Stimulated activated CD4-positive, alpha-beta T cell treated with anti-CD3 and anti-CD28 coated beads, Interleukin-15, amount 100 ng/mL, for 48 hours (primary cell): ENCODE measurements at places on chromosomes 16 and 17.
A peak's percentile ranks its signal among the peaks of the same experiment; 100 is the strongest.

DNA sequence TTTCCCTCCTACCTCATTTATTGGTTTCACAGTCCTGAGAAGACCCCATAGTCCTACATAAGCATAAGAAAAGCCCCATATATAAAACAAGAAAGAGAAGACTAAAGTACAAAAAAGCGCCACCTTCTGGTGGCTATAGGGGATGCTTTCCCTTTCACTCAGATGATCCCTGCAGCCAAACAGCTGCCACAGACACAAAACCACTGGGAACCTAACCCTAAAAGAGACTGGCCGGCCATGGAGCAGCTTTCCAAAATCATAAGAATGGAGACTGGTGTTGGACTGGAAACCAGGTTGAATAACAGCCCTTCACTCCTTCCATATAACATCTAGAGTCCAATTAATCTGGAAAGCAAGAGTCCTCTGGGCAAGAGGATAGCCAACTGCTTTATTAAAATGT, 11.4 kb downstream of the DYNC1LI2 start:
- DNase-seq, result peak; percentile 11

DNA sequence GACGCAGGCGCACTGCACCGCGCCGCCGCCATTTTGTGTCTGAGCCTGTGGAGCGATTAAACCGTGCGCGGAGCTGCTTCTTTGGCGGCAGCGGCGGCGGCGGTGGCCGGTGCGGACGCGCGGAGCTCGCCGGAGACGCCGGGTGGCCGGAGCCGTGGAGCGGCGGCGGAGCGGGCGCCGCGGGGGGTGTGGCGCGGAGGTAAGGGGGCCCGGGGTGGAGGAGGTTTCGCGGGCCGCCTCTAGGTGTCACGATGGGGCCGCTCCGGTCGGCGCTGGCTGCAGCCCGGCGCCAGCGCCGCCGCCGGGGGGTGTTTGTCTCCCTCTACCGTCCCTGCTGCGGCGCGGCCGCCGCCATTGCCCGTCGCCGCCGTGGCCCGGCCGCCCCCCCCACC, at the start of gene CTCF:
CTCF (plus strand) TSS at position 1 of the 392 bp plus-strand sequence. CDS start 48,307 bp downstream, outside the sequence.
- DNase-seq, result peak; percentile 68

- DNase-seq, result no peak
Observed at GRCh38 chr16:8845699-8846298, 23.0 kb downstream of the CARHSP1 start.

- no peak for DNase-seq
Observed at GRCh38 chr16:68750193-68750695, 13.2 kb downstream of the CDH1 start.

DNA sequence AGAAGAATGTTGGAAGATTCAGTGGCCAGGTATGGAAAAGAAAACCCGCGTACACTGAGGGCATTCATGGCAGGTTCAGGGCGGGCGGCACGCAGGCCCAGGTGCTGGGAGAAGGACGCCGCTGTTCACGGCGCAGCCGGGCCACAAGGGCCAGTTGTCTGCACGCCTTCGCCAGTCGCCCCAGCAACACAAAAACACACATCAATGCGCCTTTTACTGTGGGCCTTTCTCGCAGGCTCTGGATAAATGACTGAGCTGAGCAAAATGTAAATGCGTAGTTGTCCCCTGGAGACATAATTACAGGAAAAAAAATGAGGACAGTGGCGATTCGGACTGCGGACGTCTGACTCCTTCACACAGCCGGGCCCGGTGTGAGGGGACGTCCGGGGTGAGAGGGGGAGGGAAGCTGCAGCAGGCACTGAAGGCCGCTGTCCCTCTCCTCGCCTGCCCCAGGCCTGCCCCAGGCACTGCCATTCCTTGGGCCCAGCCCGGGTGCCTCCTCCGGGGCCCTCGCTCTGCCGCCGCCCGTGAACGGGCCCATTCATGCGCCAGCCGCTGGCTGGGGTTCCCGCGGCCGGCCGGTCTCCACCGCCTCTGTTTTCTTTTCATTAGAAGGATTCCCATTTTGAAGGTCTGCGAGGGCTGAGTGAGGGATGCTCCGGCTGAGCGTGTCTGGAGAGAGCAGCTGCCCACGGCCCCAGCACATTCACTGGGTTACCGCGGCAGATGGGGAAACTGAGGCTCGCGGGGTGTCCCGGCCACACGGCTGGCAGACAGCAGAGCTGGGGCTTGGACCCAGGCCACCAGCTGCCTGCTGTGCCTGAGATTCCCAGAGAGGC, 6.5 kb upstream of the ZNF469 start:
- DNase-seq, result no peak

DNA sequence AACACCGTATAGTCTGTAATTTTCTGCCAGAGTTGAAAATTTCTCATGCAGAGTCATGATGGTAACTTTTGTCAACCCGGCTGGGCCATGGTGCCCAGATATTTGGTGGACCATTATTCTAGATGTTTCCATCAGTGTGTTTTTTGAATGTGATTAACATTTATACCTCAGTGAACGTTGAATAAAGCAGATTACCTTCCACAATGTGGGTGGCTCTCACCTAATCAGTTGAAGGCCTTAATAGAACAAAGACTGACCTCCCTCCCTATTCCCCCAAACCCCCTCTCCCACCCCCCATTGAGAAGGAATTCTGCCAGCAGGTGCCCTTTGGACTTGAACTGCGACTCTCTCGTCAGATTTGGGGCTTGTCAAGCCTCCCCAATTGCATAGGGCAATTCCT, 6.4 kb upstream of the CA5A start:
- DNase-seq, result no peak

- DNase-seq, result no peak
Observed at GRCh38 chr16:48597563-48598387, 12.2 kb downstream of the N4BP1 start.

DNA sequence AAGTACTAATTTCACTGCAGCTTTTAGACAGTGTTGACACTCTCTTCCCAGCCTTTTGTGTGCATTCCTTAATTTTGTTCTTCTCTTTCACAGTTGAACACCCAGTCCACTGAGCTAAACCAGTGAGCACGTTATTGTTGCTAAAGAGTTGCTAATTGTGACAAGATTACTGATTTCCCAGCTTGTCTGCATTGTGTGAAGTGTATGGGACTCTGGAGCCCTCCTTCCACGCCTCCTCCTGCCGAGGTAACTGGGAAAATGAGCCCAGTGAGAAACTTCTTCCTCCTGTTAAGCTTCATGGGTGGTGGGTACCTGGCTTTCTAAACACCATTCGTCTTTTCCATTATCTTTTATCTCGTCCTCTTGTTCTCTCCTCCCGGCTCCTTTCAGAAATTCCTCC, 29.8 kb upstream of the DNAH17 start:
- no peak for DNase-seq

- no peak for DNase-seq
Observed at GRCh38 chr16:27174007-27174406, 29.3 kb upstream of the KDM8 start.
